ENCODE measurements at places on chromosomes 16 and 17.

DNA sequence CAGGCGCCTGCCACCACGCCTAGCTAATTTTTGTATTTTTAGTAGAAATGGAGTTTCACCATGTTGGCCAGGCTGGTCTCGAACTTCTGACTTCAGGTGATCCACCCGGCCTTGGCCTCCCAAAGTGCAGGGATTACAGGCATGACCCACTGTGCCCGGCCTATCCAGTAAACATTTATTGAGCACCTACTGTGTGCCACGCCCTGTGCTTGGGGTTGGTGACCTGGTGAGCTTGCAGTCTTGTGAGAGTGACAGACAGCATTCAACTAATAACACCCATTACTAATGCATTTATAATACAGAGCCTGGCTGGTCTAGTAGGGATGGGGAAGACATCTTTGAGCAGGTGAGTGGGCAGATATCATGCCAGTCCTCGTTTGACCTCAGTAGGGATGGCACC, 113.1 kb downstream of the SOCS1 start:
- no peak for DNase-seq

- DNase-seq = peak; percentile 76
These were observed 1.2 kb downstream of the ATP6V0A1 start for GRCh38 chr17:42459801-42460281.

DNA sequence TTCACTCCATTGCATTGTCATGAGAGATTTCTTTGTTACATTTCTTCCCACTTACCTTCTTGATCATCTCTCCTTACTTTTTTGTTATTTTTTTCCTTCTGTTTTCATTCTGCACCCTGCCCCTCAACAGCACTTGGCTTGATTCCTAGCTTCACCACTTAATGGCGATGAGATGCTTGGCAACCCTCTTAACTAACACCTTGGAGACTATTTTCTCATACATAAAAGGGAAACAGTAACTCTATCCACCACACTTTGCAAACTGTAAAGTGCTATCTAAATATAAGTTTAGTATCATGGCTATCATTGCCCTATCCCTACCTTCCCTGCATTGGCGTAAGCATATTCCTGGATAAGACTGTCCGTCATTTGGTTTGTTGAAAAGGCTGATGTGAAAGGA, 177.3 kb downstream of the SHISA6 start:
- DNase-seq = no peak

GRCh38 chr17:7260651-7261378, 1.5 kb downstream of the CLDN7 start:
- peak; percentile 58 for DNase-seq

DNA sequence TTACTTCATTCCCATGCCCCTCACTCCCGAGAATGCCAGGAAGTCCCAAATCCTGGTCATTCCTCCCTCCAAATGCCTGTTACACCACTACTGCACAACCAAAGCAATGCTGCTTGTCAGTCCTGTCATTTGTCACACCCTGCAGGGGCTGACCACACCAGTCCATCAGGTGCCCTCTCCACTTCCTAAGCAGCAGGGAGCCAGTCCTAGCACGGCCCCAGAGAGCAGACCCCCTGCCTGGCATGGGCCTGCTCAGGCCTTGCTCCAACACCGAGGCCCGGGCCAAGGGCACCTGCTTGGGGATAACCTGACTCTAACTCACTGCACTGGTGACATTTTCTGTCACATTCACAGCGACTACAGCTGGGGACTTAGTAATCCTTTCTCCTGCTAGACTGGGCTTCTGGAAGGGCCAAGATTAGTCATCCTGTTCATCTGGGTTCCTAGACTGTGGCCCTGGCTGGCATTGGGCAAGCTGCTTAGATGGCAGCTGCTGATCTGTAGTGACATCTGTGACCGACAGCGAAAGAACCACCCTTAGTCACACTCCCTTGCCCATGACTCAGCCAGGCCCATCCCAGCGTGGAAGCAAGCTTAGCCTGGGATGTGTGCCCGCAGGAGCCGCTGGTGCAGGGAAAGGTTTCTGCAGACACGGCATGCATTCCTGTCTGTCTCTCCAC, 5.4 kb downstream of the ALYREF start:
- peak; percentile 81 for DNase-seq

GRCh38 chr17:62765351-62765750, 42.8 kb downstream of the MARCHF10 start:
- no peak for DNase-seq

- peak; percentile 92 for DNase-seq
These were observed 125.7 kb downstream of the XYLT1 start for GRCh38 chr16:17345043-17345442.

DNA sequence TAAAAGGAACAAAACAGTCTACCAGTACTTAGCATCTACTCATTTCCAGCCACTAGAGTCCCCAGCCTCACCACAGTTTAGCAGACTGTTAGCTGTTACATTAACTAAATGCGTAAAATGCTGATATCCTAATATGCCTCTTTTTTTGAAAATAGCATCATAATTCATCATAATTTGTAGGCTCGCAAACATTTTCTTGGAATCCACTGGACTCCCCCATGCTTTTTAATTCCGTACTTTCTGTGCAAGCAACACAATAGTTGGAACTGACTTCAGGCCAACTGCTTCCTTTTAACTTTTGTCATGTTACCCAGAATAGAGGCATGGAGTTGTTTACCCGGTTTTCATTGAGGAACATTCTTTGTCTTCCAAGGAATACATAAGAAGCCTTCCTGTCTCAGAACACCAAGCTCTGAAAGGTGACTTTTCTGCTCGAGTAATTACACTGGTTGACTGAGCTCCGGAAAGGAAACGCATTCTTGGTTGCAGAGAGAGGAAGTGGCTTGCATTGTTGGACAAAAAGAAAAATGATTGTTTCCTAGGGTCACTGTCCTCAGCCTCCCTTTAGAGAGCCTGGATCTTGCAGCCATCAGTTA, 30.9 kb upstream of the SEC14L1 start:
- peak; percentile 43 for DNase-seq

Data from GM23248 (cell line).